Gastrocnemius medialis (tissue), 4 donors: ENCODE measurements at places on chromosomes 6 and 20. TPM values are rescaled to one million over a fixed set of nuclear protein-coding genes. Genes with fewer than 3 reads are reported as not detected.

- H3K4me1 ChIP-seq = no peaks in the 10 kb centered on the region
- H3K27ac ChIP-seq = no peak overlapping the region
- H3K36me3 ChIP-seq = no peaks in the 10 kb centered on the region
- DNase-seq = no peak
- no peaks in the 10 kb centered on the region for H3K27me3 ChIP-seq
Observed at GRCh38 chr6:48213076-48213788, 102.2 kb upstream of the PTCHD4 start.

NHLRC1 gene
- total RNA-seq = 1.9 TPM

DNA sequence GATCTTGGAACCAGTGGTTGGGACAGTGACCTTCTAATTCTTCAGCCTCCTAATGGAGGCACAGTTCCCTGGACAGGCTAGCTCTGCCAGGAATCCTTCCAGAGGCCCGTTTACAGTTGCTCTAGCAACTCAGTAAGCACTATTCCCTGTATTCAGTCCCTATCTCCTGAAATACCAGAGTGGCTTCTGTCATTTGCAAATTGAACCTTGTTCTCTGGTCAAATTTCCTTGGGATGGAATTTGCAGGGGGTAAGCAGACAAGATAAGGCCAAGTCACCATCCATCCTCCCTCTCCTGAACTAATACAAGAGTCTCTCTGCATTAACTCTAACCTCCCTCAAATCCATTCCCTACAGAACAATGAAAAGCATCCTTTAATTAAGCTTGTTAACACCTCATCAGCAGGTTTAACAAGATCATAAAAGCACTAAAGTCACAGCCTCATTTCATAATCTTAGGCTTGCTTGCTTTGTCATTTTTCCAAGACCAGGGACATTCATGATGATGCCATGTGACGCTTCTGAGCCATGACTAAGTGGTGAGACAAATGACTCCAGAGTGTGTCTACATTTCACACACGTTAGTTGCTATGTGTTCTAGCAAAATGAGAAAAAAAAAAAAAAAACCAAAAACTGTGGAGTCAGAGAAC, 37.1 kb downstream of the SLC22A23 start:
- peaks cover 30% of the 10 kb centered on the region for H3K4me1 ChIP-seq
- peak; percentile 50 for DNase-seq

ELOVL4 gene
- not detected for total RNA-seq

DNA sequence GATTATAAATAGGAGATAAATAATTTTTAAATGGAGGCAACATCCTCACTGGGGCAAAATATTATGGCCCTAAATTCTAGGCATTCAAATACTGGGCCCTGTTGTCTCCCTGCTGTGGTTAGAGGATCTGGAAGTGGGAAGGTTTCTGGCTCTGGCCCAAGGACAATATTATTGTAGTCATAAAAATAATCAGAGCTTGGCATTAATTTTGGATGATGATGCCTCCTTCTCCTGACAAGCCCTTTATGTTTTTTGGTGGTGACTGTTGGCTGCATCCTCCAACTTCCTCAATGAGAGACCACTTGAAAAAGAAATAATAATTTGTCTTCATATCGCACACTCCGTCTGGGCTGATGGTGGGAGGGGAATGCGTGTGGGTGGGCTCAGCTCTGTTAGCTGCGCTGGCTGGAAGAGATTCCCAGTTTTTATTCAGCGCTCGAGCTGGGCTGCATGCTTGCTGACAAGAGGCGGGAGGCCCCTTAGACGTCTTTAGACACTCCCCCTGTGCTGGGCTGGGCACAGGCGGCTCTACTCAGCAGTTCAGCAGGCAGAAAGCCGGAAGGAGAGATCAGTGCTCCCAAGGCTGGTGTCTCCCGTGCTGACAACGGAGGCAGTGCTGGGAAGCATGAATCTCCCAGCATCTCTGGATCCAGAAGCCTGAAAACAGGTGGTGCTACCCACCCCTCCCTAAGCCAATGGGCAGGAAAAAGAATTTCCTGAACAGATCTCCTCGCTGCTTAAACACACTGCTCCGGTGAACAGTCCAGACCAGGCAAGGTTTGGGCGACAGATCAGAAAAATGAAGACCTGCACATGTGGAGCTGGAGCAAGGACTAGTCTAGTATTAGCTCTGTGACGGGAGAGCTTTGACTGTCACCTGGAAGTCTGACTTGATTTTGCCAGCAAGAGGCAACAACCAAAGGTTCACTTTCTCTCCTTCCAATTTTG, 97.7 kb downstream of the SYCP2 start:
- DNase-seq = no peak
- no peaks in the 10 kb centered on the region for H3K36me3 ChIP-seq
- H3K4me1 ChIP-seq = peaks cover 4% of the 10 kb centered on the region

PDRG1 gene
- total RNA-seq = 7.0 TPM

DNA sequence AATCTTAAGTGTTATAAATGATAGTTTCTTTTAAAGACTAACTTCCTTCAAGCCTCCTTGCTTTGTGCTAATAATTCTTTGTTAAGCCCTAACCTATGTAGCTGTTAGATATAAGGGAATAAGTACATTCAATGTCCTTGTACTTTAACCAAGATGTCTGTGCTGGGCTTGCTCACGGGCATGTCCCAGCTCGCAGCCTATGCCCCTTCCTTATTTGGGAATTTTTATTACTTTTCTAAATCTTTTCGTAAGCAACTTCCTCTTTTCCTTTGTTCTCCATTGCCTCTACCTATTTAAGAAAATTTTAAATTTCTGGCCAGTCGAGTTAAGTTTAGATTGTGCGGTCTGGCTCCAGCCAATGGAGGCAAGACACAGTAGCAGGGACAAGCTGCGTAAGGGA, 26.0 kb upstream of the CDK19 start:
- H3K4me3 ChIP-seq = no peak overlapping the region
- H3K27me3 ChIP-seq = no peaks in the 10 kb centered on the region
- H3K27ac ChIP-seq = no peak overlapping the region
- no peak for DNase-seq
- H3K36me3 ChIP-seq = no peaks in the 10 kb centered on the region
